Activated CD8-positive, alpha-beta memory T cell treated with anti-CD3 and anti-CD28 coated beads for 4 hours (primary cell): ENCODE measurements at places on chromosomes 4 and X.

DNA sequence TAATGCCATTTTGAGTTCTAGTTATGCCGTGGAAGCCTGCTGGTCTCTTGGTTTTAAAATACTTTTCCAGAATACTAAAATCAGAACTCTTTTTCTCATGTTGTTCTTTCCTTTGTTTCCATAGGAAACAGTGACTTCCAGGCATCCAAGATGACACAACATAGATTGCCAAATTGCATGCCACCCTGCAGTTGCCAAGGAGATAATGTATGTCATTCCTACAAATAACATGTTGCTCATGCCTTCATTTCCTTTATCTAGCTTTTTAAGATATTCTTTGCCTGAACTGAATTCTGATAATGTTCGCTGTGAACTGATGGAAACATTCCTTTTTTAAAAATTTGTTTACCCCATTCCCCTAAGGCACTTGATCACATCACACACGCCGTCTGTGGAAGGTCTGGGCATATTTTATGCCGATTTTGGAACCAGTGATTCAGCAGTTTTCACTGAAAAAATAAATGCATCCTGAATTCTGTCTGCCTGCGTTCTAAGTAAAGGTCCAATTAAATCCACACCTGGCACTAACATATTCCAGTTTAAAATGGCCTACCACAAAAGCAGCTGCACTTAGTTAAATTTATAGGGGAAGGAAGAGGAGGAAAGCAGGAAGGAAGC lies 38.0 kb upstream of the COX7B2 start:
- no peak for DNase-seq

- no peak for DNase-seq
Measured at GRCh38 chr4:184763150-184763780, 29.4 kb upstream of the CENPU start.

- no peak for DNase-seq
Measured at GRCh38 chr4:7196288-7196651, 3.9 kb downstream of the SORCS2 start.

GRCh38 chr4:95505151-95505550 lies 43.6 kb downstream of the UNC5C start:
- no peak for DNase-seq

DNA sequence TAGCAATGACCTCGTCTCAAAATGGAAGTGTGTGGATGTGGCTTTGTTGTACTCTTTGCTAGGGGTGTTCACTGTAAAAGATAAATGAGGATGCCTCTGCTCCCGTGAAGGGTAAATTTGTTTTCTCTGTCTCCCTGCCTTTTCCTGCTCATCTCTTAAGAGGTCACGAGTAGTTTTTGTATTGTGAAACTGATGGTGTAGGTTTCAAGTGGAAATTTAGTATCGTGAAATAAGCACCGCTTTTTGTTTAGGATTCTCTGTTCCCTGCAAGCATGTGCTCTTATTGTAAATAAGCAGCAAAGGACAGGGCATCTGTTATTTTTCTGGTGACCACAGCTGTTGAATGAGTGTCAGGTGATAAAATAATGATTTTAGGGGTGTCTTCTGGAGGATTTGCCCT lies 104.6 kb downstream of the PHEX start:
- no peak for DNase-seq
